CD4-positive, CD25-positive, alpha-beta regulatory T cell (primary cell): ENCODE measurements at places on chromosomes 6 and 20.

DNA sequence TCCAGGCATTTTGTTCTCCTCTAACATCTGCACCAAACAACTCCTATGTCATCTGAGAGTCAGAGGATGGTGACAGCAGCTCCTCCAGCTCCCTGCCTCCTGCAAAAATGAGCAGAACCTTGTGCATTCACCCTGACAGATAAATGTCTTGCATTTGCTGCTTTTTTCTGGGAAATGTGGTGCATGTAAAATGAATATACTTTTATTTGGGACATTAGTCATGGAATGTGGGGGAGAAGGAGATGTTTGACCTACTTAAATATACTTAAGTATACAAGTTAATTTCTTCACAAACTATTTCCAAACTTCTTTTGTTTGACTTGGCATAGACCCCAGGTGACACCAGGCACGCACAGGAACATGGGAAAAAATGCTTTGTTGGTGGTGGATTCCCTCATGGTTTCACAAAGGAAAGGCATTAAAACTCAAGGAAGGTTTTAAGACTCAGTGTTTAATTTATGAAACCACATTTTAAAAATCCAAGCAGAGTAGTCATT is 181.8 kb upstream of the MCHR2 start:
- no peak for DNase-seq

- no peak for DNase-seq
Observed at GRCh38 chr6:33723371-33724085, 12.0 kb upstream of the UQCC2 start.

DNA sequence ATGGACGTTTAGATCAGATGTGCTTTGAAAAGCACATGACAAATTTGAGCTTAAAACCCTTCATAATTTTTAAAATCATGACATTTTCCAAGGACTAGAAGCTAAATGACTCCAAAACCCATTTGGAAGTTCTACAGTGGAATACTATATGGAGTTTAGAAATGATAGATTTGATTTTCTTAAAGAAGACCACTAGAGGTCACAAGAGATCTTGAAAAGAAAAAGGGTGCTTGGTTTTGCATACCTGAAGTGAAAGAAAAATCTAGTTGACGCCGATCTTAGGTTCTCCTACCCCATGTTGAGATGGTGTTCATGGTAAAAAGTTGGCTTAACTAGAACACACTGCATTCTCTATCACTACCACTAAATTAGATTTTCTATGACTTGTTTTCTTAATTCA is 31.5 kb downstream of the CFAP61 start:
- peak; percentile 22 for DNase-seq

DNA sequence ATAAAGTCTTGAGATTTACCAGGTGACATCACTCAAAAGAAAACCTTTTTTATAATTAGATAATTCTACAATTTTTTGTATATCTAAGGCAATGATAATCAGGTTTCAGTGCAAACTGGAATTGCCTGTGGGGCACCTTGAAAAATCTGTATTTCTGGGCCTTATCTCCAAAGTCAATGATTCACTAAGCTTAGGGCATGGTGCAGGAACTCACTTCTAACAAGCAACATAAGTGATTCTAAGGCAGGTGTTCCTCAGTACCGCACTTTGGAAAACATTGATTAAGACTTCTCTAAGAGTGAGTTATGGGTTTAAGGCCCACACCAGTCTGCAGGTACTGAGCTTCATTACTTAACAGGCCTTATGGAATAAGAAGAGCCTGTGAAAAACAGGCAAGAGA is 115.3 kb downstream of the COL12A1 start:
- DNase-seq: no peak

DNA sequence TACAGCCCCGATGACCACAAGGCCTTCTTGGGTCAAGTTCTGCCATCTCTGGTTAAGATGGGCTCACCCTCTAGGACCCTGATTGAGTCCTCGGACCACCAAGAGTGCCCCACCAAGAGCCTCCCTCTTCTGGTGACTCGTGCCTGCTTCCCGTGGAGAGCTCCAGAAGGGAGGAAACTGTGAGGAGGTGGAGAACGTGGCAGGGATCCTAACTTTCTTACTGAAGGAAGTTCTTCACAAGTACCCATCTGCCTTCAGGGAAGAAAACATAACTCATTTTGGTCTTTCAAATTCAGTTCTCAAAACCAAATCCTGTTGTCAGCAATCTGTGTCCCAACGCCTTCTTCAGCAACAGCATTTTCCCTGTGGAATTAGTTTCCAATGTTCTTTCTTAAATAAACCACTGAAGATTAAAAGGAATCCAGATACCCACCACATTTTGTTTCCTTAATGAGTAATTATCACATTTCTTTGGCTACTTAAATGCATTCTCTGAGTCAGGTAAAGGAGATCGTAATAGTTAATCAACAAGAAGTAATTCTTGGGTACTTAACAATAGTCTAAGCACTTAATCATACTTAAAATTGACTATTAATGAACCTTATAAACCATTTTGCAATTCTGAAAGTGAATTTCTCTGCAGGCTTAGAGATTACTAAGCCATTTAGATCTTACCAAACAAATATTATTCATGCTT is 185.8 kb upstream of the SGK1 start:
- DNase-seq: no peak

GRCh38 chr20:5056801-5057599 is 55.7 kb upstream of the SLC23A2 start:
- peak; percentile 85 for DNase-seq

- DNase-seq: no peak
Observed at GRCh38 chr20:1893721-1894470, 1.3 kb upstream of the SIRPA start.

- DNase-seq: no peak
Observed at GRCh38 chr6:7646394-7646793, 56.4 kb downstream of the SNRNP48 start.

DNA sequence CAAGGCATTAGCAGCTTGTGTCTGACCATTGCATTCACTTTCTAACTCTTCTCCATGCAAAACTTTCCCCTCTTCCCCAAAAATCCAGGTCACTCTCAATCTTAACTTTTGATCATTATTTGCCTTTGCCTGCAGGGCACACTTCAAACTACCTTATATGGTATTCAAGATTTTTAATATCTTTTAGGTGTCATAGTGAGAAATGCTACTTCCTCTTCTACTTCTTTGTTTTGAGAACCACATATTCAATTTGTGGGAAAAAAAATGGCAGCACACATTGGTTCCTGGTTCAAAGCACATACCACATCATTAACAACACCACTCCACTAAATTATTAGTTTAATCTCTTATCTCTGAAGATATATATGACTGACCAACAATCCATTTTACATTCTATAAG is 1267.0 kb upstream of the CITED2 start:
- no peak for DNase-seq

GRCh38 chr6:109056661-109057060 is 38.0 kb downstream of the SESN1 start:
- DNase-seq: no peak

- no peak for DNase-seq
Observed at GRCh38 chr6:120894077-120894476, 440.2 kb downstream of the TBC1D32 start.

GRCh38 chr20:1946762-1947534 is 46.9 kb downstream of the PDYN start:
- no peak for DNase-seq

DNA sequence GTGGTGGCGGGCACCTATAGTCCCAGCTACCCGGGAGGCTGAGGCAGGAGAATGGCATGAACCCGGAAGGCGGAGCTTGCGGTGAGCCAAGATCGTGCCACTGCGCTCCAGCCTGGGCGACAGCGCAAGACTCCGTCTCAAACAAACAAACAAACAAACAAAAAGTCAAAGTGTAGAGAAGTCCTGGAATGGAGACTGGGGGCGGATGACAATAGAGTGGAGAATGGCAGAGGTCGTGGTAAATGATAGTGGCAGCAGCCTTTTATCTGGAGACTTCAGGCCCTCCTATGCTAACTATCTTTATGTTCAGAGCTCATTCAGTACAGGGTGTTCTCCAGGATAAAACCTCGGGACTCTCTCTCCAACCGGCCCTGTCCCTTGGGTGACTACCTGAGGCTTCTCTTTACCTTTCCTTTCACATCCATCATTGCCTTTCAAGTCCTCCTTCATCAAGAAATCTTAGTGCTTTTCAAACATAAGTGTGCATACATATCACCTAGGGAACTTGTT is 1.4 kb upstream of the FKBPL start:
- DNase-seq: no peak

- DNase-seq: no peak
Observed at GRCh38 chr6:102679865-102680264, 1286.4 kb downstream of the GRIK2 start.

- DNase-seq: no peak
Observed at GRCh38 chr20:2219481-2220006, 76.3 kb upstream of the TGM3 start.

DNA sequence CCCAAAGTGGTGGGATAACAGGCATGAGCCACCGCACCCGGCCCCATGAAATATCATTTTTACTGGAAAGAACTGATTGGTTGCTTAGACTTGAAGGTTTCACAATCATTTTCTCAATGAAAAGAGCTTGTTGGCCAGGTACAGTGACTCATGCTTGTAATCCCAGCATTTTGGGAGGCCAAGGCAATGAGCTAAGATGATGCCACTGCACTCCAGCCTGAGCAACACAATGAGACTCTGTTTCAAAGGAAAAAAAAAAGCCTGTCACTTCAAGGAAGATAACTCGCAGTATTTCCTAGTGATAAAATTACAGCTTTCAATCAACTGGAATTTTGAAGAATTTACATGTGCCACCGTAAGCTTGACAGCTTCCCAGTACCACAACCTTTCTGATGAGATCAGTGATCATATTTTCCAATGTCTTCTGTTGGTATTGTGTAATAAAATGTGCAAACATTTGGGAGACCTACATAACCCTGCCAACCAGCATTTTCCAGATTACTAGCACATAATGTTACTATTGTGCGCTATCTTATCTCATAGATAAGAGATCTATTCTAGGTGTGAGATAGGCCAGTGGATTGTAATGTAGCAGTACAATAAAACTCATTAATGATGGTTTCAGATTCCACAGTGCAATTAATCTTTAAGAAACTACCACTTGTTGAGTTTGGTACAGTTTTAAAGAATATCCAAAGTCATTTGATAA is 7.2 kb downstream of the PNLDC1 start:
- DNase-seq: no peak

GRCh38 chr6:127547904-127548649 is 28.9 kb upstream of the C6orf58 start:
- DNase-seq: no peak

- DNase-seq: no peak
Observed at GRCh38 chr6:18506382-18507017, 119.3 kb downstream of the RNF144B start.

GRCh38 chr20:12201289-12201991 is 283.7 kb downstream of the BTBD3 start:
- no peak for DNase-seq

DNA sequence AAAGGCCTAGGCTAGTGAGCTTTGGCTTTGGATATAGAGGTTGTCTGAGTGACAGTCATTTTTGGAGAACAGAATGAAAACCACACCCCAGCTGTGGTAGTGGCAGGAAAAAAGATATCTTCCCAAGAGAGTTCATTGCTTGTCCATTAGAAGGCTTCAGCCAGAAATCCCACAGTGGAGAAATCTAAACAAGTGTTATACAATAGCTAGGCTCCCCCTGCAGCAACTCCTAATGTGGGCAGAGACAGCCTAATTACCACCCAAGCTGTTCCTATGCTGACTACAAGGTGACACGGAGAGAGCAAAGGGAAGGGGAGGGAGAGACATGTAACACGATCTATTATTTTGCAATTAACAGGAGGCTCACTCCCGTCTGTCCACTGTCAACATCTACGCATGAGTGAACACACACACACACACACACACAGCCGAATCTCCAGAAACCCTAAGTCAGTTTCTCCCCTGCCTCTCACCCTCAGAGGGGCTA is 147.5 kb upstream of the TCF21 start:
- no peak for DNase-seq

DNA sequence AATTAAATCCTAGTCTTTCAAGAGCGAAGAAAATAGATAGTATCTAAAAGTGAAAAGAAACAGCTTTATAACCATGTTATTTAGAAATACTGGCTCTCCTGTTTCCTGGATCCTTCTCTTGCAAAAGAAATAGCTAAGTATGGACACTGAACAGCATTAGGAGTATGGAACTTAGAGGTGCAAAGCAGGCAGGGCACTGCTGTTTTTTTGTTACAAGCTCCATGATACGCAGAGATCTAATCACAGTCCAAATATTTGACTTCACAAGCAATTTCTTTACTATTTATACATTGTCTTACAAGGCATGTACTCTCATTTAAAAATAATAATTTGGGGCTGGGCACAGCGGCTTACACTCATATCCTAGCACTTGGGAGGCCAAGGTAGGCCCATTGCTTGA is 7.6 kb downstream of the TRPC4AP start:
- DNase-seq: no peak

GRCh38 chr6:88574031-88574430 is 389.4 kb downstream of the RNGTT start:
- no peak for DNase-seq

- DNase-seq: no peak
Observed at GRCh38 chr6:117448732-117449485, 23.2 kb upstream of the ROS1 start.

DNA sequence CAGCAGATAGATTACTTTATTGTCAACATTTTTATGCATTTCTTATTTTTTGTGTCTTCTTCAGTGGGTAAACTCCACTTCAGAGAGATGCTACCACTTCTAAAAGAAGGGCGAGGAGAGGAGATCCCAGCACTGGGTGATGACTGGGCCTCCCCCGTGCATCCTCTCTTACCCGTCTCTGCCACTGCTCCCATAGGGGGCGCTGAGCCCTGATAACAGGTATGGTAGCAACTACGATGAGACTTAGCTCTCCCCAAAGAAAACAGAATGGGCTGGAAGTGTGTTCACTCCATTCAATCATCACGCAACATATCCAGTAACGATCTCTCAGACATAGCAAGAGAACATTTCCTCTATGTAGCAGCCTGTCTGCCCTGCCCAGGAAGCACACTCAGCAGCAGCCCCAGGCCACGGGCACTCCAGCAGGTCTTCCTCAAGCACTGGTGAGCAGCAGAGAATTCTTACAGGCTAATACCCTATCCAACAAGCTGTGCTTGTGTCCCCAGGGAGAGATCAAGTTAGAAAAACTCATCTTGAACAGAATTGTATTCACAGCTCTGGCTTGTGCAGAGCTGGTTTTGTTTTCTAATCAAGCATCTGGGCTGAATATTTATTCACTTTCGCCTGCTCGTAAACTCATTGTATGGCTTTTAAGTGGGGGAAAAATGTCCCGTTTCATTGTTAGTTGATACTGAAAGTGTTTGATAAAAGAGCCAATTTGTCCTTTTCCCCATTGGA is 533.1 kb upstream of the CDH4 start:
- no peak for DNase-seq
